ENCODE measurements at places on chromosomes 6 and 20. TPM values are rescaled to one million over a fixed set of nuclear protein-coding genes. Genes with fewer than 3 reads are reported as not detected.

- no peak for DNase-seq
These were observed 78.4 kb upstream of the CCN6 start for GRCh38 chr6:111975466-111975865.

GRCh38 chr6:70180183-70180900 lies 122.5 kb downstream of the COL9A1 start:
- DNase-seq, result no peak

GRCh38 chr20:30419466-30419865 lies 838.0 kb upstream of the DEFB115 start:
- DNase-seq, result no peak

CYP39A1 gene
- total RNA-seq, result not detected

DNA sequence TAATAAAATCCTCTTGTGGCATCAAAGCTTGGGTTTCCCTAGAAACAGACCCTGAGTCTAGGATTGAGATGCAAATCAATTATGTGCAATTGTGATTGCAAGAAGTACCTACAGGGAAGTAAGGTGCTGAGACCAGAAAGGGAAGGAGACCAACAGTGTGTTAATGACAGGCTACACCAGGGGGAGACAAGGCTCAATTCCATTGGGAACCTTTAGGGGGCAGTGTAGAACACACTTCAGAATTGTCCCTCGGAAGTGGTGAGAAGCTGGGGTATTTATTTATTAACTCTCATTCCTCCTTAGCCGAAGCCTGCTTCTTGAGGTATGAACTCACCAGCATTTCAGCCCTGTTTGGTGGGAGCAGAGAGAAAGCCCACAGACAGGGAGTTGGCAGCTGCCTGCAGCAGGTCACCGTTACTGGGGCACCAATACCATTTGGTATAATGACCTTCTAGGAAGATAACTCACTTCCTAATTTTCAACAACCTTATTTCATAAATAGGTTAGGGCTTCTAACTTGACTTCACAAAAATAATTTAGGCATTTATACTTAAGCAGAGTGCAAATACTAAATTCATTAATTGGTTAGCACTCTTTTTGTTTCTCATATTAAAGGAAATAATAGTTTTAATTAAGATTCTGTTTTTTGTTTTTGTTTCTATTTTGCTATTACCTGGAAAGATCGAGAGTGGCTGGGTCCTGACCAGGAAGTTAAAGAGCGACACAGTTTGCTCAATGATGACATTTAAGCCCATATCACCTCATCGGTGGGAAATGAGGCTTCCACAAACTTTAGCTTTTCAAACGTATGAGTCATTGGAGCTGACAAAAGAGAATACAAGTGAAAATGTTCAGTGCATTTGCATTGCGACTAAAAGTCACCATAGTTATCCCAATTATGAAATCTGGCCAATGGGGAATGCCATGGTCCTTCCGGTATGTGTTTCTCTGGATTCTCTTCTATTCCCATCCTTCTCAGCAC lies 94.8 kb downstream of the BTBD3 start:
- DNase-seq, result peak; percentile 25

DNA sequence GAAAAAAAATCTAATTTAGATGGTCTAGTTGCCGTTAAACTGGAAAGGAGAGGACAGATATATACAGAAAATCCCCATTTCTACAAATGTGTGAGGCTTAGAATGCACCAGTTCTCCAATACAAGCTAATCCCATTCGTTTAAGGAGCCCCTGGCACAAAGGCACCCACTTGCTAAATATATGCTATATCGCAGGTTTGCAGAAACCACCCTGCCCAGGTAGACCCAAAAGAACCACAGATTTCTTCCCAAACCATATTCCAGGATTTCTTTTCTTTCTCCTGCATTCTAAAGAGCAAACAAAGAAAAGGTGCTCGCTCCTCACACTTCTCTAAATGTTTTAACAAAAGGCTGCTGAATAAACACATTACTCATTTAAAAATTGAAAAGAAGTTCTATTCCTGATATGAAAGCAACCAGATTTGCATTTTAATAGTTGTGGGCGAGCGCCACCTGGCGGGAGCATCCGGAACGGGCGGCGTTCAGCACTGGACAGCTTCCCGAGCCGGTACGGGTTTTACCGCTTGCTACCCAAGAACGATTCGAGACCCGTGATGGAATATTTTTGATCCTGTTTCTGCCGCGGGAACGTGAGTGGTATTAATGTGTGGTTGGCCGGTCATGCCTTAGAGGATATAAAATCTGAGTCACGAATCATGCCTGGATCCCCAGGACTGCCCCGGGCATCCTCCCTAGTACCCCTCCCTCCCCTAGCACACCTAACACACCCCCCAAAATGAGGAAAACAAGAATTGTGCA lies 2.1 kb downstream of the PTPRT start:
- peak; percentile 33 for DNase-seq

- DNase-seq, result no peak
These were observed 19.9 kb downstream of the ZKSCAN8 start for GRCh38 chr6:28161410-28162079.

RAB44 gene
- total RNA-seq, result not detected

DNA sequence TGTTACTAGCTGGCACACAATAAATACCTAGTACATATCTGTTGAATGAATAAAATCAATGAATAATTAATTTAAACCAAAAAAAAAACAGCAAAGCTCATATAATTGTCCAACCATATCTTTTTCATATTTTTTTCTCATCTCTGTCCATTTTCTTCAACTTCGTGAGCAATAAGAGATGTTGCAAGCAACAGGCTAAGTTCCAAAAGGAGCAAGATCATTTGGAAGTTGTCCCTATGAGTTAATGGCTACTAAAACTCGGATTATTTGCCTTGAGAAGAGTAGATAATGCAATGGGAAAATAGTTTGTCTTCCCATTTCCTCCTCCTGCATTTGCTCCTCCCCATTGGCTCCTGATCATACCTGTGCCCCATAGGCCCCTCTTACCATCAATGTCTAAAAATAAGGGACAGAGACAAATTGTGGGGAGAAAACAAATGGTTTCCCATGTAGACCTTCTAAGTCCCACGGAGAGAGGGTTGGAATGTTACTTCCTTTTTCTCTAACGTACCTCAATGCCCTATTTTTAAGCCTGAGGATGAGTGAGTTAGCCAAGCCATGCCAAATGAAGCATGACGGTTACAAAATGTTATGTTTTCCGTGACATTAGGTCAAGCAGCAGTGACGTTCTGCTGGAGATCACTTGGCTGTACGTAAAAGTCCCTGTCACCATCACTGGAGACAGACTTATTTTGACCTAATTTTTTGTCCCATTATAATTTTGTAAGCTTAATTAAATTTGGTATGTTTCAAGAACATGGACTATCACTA lies 217.3 kb upstream of the PREP start:
- DNase-seq, result no peak

- DNase-seq, result no peak
These were observed 40.4 kb downstream of the GPLD1 start for GRCh38 chr6:24448828-24449525.

DNA sequence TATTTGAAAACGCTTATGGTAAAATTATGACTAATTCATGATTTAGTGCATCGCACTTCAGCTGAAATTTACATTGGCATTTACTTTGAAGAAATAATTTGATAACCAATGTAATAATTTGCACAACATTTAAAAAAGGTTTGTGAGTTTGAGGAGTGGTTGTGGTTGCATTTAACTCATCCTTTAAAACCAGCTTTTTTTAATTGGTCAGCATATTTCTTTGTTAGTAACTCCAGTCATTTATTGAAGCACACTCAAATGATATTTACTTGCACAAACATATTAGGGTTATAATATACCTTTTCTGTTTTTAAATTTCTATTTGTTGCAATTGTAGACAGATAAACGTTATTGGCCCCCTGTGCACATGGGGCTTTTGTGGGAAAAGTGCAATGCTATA lies 78.1 kb upstream of the AHI1 start:
- no peak for DNase-seq
